H7 (cell line): ENCODE measurements at places on chromosomes 7 and 10. TPM values are rescaled to one million over a fixed set of nuclear protein-coding genes. Genes with fewer than 3 reads are reported as not detected.

ALOX5 gene
- total RNA-seq: 0.10 and 1.1 TPM in 2 replicates

SPDYE5 gene
- not detected in 2 replicates for total RNA-seq

OPN1SW gene
- total RNA-seq: not detected in 2 replicates

GIMAP2 gene
- total RNA-seq: not detected in 2 replicates

TRIM50 gene
- total RNA-seq: 0.11 TPM in 1 of 2 replicates, not detected in the other

LRRC61 gene
- 38.3 and 39.4 TPM in 2 replicates for total RNA-seq

NUTM2A gene
- 0.04 TPM in 1 of 2 replicates, not detected in the other for total RNA-seq

LIPK gene
- total RNA-seq: not detected in 2 replicates

FGL2 gene
- total RNA-seq: not detected in 2 replicates

IRF5 gene
- 0.48 and 0.62 TPM in 2 replicates for total RNA-seq

ACTA2 gene
- not detected in 2 replicates for total RNA-seq

HOXA3 gene
- total RNA-seq: not detected in 2 replicates

CALML5 gene
- not detected in 2 replicates for total RNA-seq

RALA gene
- total RNA-seq: 12.3 and 15.1 TPM in 2 replicates

NSUN6 gene
- 7.2 and 10.3 TPM in 2 replicates for total RNA-seq

NACAD gene
- 1.5 and 1.7 TPM in 2 replicates for total RNA-seq

NUDT1 gene
- total RNA-seq: 101 and 117 TPM in 2 replicates

MYL10 gene
- not detected in 2 replicates for total RNA-seq

PALD1 gene
- total RNA-seq: 51.9 and 53.2 TPM in 2 replicates

HOXA13 gene
- not detected in 2 replicates for total RNA-seq
